Globus pallidus (tissue), 1 donor: ENCODE measurements at places on chromosomes 16 and 17.

GRCh38 chr17:82229698-82230608 is 1.1 kb downstream of the SLC16A3 start:
- no peak for DNase-seq

GRCh38 chr16:58639230-58639629 is 9.6 kb upstream of the CNOT1 start:
- no peak for DNase-seq

DNA sequence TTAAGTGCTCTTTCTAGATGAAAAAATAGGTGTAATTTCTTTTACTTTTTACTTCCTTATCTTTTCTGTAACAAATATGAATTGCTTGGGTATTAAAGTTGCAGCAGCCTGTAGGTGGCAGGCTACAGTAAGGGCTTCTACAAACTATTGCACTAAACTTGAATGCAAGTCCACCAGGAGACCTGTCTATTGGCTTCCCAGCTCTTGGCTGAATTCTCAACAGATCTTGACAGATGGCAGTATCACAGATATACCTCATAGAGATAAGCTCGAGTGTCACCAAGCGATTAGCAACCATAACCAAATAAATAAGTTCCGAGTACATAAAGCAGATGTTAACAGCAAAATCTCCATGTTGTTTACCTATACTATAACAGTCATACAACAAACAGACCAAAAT is 5.9 kb downstream of the BBS2 start:
- DNase-seq: peak; percentile 72

- no peak for DNase-seq
Measured at GRCh38 chr17:28972437-28972836, 21.1 kb upstream of the PHF12 start.

DNA sequence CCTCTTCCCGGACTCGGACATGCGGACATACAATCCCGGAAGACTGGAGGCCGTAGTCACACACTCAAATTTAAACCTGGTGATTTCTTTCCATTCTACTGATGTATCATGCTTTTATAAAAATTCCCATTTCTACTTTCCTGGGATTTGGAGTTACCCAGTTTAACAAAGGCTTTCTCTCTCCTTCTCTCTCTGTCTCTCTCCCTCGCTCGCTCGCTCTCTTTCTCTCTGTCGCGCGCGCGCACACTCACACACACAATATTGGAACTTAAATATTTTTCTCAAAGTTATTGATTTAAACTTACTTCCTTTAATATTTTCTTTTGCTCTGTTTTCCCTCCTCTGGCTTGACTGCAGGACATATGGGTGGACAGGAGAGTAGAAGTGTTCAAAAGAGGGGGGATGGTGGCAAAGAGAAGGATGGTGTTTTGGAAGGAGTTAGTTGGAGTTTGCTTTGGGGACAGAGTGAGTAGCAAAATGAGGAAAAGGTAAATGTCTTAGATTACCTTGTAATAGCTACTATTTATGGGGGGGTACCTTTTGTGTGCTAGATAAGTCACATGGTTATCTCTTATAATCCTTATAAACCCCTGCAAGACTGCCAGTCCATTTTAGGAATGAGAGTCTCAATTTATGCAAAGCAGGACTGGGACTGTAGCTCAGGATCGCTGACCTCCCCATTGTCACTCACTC is 878 bp upstream of the TRIM25 start:
- DNase-seq: no peak

GRCh38 chr17:82412535-82413520 is 5.3 kb upstream of the HEXD start:
- DNase-seq: no peak

DNA sequence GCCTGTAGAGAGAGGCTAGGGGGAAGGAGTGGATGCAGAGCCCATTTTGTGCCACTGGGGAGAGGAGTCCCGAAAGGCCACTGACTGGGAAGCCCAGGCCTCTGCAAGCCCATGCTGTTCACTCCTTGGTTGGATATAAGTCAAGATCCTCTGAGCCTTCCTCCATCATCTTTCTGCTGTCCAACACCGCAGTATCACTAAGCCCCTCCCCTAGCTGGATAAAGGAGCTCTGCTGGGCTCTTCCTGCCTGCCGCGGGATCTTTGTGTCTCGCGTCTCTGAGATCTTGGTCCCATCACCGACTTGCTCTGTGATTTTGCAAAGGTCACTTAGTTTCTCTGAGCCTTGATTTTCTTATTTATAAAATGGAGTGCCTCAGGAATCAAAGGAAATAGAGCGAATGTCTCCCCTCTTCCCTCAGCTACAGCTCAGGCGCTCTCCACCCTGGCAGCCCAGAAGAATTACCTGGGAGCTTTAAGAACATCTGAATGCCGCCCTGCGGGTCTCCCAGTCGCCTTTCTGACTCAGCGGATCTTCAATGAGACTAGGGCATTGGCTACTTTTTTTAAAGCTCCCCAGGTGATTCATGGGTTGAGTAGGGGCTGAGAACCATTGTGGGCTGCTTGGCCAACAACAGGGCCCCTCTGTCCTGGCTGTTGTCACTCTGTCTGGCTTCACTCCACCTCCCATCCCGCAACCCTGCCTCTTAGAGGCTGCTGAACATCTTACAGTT is 25.2 kb upstream of the TMEM220 start:
- no peak for DNase-seq

DNA sequence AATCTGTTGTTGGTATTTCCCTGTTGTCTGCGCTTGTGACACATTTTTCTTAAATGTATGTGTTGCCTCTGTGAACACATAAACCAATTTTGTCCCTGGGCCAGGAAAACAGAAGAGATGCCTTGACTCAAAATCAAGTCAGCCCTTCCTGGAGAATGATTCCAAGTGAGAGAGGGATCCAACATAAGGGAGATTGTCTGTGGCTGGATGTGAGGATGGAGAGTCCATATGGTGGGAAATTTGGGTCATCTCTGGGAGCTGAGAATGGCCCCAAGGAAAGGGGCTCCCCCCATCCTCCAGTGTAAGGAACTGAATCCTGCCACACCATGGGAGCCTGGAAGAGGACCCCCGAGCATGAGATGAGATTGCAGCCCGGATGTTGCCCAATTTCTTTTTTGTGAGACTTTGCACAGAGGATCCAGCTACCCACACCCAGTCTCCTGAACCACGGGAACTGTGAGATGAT is 13.5 kb downstream of the CRYM start:
- DNase-seq: no peak

- no peak for DNase-seq
Measured at GRCh38 chr17:72173499-72174116, 52.8 kb downstream of the SOX9 start.

- DNase-seq: no peak
Measured at GRCh38 chr17:33667052-33667509, 374.0 kb upstream of the ASIC2 start.

GRCh38 chr17:39667945-39668924 is at the start of gene PNMT:
PNMT (plus strand) TSS chr17:39668453; CDS start chr17:39668476, 23 bp downstream.
- DNase-seq: no peak

DNA sequence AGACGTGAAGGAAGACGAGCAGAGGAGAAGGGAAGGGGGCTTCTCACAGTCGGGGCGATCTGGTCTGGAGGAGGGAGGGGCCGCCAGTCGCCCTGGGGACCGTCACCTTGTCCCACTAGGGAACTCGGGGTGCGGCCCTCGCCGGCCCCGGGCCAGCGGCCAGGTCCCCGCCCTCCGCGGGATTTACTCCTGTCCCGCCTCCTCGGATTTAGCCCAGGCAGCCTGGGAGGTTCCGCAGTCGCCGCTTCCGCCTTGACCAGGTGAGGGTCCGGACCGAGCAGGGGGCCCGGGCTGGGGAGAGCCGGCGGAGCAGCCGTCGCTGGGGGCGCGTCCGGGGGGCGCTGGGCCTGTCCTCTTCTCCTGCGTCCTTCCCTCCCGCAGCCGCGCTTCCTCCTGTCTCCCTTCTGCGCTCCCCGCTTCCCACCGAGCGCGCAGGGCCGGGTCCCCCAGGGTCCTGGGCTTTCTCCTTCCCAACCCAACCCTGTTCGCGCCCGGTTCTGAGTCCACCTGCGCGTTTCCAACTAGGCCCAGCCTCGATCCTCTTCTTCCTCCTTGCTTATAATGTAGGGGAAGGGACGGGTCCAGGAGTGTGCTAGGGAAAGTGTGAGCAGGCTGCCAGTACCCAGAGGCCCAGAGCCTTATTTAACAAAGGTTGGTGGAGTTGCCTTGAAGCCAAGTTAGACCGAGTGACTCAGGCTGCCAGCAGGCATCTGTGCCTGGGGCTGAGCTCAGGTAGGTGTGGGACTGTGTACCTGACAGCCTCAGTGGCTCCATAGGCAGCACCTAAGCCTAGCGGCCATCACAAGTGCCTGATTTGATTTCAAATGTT is at the start of gene TNK1:
Gene TNK1 (plus strand): TSS at position 235 of the 829 bp plus-strand sequence. CDS start 1,838 bp downstream, outside the sequence.
- DNase-seq: no peak

DNA sequence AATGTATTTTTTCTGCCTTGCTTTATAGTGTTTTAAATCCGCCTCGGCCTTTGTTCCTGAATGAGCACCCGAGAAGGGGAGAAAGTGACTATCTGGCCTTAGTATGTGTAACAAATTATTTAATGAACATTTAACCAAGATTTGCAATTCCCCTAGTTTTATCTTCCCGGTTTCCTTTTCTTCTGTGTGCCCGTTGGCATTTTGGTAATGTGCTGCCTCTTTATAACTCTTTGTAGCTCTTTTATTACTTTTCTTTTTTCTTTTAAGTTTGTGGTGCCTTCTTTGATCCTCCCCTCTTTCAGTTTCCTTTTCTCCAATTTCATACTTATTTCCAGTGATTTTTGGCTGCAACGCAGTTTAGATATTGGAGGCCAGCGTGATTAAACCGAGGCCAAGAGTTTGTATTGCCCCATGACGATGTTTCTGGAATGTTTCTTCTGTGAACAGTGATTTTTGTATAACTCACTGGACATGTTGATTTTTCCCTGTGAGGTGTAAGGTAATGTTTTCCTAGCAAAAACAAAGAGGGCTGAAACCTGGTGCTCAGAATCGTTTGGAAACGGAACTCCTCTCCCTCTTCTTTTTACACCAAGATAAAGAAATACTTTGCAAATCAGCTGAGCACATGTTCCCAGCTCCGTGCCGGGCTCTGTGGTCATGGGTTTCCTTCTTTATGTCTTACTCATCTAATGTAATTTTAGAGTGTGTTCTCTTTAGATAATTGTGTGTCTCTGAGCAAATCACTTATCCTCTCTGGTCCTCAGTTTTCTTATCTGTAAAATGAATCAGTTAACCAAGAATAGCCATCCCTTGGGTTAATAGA is 344.3 kb downstream of the WWOX start:
- no peak for DNase-seq

DNA sequence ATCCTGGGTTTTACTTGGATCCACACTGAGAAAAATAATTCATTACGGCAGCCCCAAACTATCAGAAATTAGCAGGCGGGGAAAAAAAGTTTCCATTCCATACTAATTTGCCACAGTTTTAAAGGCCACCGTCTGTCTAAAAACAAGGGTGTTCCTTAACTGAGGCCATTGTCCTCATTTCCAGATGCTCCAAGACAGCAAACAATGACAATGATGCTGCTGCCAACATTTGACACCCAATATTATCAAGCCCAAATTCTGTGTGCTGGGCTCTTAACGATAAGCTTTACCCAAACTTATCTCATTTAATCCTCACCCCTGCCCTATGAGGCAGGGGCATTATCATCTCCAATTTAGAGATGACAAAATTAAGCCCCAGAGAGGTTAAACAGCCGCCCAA is 26.3 kb downstream of the CUEDC1 start:
- DNase-seq: peak; percentile 85
